Activated CD4-positive, alpha-beta T cell treated with anti-CD3 and anti-CD28 coated beads for 24 hours (primary cell): ENCODE measurements at places on chromosomes 12 and 14.

DNA sequence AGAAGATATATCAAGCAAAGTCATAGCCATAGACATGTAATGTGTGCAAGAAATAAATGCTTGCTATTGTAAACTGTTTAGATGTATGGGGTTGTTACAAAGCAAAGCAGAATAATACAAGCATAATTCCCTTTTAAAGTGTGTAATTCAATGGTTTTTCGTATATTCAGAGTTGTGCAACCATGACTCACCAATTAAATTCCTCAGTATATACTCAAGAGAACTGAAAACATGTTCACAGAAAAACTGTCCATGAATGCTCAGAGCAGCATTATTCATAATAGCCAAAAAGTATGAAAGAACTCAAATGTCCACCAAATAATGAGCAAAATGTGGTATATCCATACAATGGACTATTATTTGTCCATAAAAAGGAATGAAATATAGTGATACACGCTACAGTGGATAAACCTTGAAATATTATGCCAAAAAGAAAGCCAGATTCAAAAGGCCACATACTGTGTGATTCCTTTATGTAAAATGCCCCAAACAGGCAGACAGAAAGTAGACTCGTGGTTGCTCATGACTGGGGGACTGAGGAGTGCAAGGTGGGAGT, 9.3 kb downstream of the GXYLT1 start:
- DNase-seq = no peak

DNA sequence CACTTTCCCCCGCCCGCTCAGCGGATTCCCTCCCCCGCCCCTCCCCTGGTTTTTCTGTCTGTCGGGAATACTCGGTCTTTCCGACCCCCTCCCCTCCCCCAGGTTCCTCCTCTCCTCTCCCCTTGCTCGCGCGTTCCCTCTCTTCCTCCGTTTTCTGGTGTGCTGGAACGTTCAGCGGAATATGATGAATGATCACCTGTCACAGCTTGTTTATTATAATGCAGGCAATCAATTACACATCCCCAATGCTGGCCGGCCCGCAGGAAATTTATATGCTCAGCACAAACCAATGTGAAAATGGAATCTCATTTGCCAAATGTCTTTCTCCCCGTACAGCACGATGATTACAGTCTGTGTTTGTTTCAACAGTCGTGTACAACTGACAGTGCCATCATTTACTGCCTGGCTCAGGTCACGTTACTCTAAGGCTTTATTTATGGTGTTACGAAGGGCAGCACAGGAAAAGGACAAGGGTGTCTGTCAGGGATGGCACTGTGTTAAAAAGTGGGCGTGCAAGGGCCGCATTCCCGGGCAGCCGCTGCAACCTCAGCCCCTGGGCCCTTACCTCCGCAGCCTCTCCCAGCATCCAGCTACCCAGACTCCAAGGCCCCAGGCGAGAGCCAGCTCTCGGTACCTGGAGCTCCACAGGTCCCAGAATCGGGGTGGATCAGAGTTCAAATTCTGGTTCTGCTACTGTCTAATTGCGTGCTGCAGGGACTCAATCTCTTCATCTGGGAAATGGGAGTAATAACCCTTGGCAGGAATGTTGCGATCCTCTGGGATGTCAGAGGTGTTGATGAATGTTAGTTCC, 24.7 kb upstream of the MAP1LC3B2 start:
- no peak for DNase-seq

DNA sequence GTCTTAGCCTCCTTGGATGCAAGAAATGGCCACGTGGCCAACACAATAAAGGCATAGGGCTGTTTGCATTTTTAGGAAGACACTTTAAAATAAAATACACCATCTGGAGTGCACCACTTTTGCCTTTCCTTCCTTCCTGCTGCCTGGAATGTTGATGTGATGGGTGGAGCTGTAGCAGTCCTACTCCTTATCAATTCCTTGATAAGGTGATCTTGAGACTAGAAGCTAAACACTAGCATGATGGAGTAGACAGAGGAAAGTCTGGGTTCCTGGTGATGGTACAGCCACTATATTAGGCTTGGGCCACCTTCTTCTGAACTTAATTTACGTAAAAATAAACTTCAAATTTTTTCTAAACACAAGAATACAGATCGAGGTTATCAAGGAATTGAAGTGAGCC, 2.9 kb upstream of the GLT1D1 start:
- DNase-seq = no peak

DNA sequence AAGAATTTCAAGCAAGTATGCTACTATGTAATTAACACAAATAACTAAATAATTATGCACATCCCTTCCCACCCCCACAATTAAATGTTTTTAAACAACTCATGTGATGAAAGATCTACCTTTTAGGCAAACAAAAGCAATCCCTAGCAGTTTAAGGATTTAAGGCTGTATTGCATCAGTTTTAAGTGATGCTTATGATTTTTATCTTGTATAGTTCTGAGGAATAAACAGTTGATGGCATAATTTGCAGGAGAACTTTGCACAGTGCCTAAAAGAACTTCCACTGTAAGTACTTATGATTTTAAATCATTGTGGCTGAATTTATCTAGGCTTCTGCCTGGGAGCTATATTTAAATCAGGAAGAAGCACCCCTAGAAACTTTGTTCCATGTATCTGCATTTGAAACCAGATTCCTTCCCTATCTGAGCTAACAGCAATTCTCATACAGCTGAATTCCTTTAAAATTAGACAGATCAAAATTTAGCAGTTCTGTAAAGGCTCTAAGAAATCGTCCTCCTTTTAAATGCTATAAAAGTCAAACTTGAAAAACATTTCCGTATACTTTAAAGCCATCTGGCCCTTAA, 388.6 kb downstream of the BCAT1 start:
- DNase-seq = no peak

DNA sequence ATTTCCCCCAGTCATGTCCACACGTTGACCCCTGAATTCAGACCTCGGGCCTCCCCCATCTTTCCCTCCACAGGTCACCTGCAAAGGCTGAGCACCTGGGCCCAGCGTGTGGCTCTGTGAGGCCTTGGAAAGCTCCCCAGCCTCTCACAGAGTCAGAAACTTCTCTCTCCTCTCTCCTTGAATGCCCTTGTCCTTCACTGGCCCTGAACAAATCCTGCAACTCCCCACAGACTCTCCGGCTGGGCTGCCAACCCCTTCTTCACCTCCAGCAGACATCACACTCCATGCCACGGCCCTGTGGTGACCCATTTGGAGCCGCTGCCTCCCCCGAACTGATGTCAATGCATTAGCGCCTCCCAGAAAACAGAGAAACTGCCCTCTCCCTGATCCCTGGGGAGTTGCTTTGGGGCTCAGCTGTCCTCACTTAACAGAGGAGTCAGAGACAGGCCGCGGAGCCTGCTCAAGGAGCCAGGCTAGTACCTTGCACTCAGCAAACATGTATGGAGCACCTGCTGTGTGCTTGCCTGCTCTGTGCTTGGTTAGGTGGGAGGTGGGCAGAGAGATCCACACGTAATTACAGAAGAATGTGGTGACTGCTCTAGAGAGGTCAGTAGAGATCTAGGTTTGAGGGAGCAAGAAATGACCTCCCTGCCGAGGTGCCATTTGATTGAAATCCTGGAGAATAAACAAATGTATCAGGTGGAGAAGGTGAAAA, 99.2 kb upstream of the PWP1 start:
- no peak for DNase-seq

- DNase-seq = no peak
Observed at GRCh38 chr14:94051115-94051514, 25.0 kb downstream of the OTUB2 start.

DNA sequence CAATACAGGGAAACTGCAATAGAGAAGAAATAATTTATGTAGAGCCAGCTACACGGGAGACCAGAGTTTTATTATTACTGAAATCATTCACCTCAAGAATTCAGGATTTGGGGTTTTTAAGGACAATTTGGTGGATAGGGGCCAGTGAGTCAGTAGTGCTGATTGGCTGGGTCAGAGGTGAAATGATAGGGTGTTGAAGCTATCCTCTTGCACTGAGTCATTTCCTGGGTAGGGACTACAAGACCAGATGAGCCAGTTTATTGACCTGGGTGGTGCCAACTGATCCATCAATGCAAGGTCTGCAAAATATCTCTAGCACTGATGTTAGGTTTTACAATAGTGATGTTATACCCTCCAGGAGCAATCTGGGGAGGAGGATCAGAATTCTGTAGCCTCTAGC, 486.3 kb downstream of the LRIG3 start:
- no peak for DNase-seq

GRCh38 chr12:58833853-58834252, 86.5 kb downstream of the LRIG3 start:
- no peak for DNase-seq

DNA sequence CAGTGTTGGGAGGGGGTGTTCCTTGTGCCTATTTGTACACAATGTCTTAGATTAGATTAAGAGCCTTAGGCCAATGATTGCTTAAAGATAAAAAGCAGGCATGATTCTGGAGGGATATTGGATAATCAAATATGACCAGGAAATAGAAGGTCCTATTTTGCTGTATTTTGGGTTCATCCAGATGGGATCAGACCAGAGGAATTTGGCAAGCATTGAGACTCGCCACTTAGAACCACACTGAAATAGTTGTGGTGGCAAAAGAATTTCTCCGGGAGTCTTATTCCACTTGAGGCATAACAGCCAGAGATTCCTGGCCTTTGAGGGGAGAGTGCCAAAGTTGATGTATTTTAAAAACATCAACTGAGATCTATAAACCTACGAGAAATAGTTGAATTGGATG, 327.2 kb downstream of the RAD51B start:
- DNase-seq = no peak

DNA sequence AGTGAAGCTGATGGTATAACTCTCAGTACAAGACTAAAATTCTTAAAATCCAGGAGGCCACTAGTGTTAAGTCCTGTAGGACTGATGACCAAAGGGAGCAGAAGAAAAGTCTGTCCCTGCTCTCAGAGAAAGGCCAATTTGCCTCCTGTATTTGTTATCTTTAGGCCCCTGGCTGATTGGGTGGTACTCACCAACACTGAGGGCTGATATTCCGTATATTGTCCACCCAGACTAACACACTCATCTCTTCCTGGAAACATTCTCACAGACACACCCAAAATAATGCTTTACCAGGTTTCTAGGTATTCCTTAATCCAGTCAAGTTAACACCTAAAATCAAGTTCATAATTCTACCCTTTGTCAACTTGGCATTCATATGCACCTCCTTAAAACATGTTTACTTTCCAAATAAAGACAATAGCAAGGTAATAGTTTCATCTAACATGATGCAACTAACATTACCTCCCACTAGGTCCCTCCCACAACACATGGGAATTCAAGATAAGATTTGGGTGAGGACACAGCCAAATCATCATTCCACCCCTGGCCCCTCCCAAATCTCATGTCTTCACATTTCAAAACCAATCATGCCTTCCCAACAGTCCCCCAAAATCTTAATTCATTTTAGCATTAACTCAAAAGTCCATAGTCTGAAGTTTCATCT, 84.3 kb downstream of the EGLN3 start:
- no peak for DNase-seq

DNA sequence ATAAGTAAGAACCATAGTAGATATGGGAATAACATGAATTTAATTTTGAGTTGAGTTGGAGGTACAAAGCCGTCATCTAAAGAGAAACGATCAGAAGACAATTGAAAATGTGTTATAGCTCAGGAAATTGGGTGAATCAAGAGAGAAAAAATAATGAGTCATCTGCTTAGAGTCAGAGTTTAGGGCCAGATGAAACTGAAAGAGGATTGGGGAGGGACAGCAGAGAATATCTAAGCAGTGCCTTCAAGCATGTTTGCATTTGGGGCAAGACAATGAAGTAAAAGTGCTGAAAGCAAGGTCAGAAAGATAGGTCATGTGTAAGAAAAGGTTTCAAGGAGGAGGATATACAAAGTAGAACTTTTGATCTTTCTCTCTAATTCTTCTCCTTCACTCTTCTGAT, 49.4 kb downstream of the SLC15A5 start:
- no peak for DNase-seq

- DNase-seq = no peak
Observed at GRCh38 chr14:37140176-37140575, 32.2 kb downstream of the SLC25A21 start.

- no peak for DNase-seq
Observed at GRCh38 chr14:78633752-78634151, 463.6 kb downstream of the NRXN3 start.

DNA sequence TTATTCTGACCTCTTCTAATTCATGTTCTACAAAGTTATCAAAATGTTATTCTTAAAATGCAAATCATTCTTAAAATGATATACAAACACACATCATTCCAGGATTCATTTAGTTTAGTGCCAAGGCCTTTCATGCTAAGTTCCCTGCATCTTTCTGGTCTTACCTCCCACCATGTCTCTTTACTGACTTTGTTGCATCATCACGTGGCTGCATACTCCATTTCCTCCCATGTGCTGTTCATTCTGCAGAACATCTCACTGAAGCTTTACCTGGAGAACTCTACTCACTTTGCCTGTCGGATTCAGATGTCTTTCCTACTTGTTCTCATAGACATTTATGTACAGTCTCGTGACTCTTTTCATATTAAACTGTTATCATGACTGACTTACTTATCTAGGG, 278.1 kb downstream of the RAD51B start:
- no peak for DNase-seq

- no peak for DNase-seq
Observed at GRCh38 chr14:20794644-20795369, 7.8 kb downstream of the RNASE1 start.

- no peak for DNase-seq
Observed at GRCh38 chr12:59370933-59371332, 224.9 kb upstream of the SLC16A7 start.

- no peak for DNase-seq
Observed at GRCh38 chr12:16857456-16857923, 251.5 kb upstream of the LMO3 start.

GRCh38 chr12:110282300-110282860, 1.3 kb downstream of the ATP2A2 start:
- DNase-seq = no peak
